A549 treated with GW870086 at 1 μM for 4 hours (cell line): ENCODE measurements at places on chromosomes 3 and 15. TPM values are rescaled to one million over a fixed set of nuclear protein-coding genes. Genes with fewer than 3 reads are reported as not detected.

The AGTR1 gene
- 0.49 to 0.77 TPM (median 0.55 TPM) in 5 replicates for total RNA-seq

The UCN2 gene
- 8.0 to 10.3 TPM (median 8.5 TPM) in 5 replicates for total RNA-seq

The POPDC2 gene
- total RNA-seq, result 0.09 to 0.79 TPM (median 0.21 TPM) in 5 replicates

The SLC38A3 gene
- total RNA-seq, result 0.06 to 0.14 TPM in 2 of 5 replicates, not detected in the others

The CPNE4 gene
- 3.8 to 6.8 TPM (median 6.0 TPM) in 5 replicates for total RNA-seq

The MYZAP gene
- total RNA-seq, result 1.0 to 1.7 TPM (median 1.2 TPM) in 5 replicates

The ATP8B4 gene
- 0.57 to 1.4 TPM (median 0.63 TPM) in 5 replicates for total RNA-seq

The THBS1 gene
- total RNA-seq, result 37.1 to 70.1 TPM (median 55.4 TPM) in 5 replicates

The MEX3B gene
- 2.8 to 5.2 TPM (median 4.8 TPM) in 5 replicates for total RNA-seq

The TIMP4 gene
- total RNA-seq, result 11.1 to 14.2 TPM (median 12.9 TPM) in 5 replicates

The RARRES1 gene
- 7.6 to 13.8 TPM (median 10.2 TPM) in 5 replicates for total RNA-seq

The EEF1AKMT4 gene
- 8.7 to 13.2 TPM (median 12.4 TPM) in 5 replicates for total RNA-seq

The CCR8 gene
- total RNA-seq, result not detected in 5 replicates

The SCN11A gene
- total RNA-seq, result 0.02 TPM in 1 of 5 replicates, not detected in the others

The DPPA4 gene
- total RNA-seq, result not detected in 5 replicates

The RTP4 gene
- not detected in 5 replicates for total RNA-seq

The OXTR gene
- 10.4 to 13.2 TPM (median 11.0 TPM) in 5 replicates for total RNA-seq

The TMEM115 gene
- 39.4 to 47.2 TPM (median 44.6 TPM) in 5 replicates for total RNA-seq

The LDHAL6B gene
- total RNA-seq, result not detected in 5 replicates

The SCAANT1 gene
- not detected in 5 replicates for total RNA-seq

The BCL2A1 gene
- 10.2 to 13.6 TPM (median 10.8 TPM) in 5 replicates for total RNA-seq

The ZNF280D gene
- 13.5 to 15.8 TPM (median 15.1 TPM) in 5 replicates for total RNA-seq

The HTR3E gene
- not detected in 5 replicates for total RNA-seq

The LEKR1 gene
- 0.78 to 1.4 TPM (median 0.80 TPM) in 5 replicates for total RNA-seq

The GOLGA6L7 gene
- total RNA-seq, result not detected in 5 replicates

The P3H2 gene
- 24.9 to 37.4 TPM (median 31.8 TPM) in 5 replicates for total RNA-seq

The PCOLCE2 gene
- 28.4 to 34.4 TPM (median 29.1 TPM) in 5 replicates for total RNA-seq

The CHD2 gene
- 28.1 to 39.1 TPM (median 31.1 TPM) in 5 replicates for total RNA-seq

The IL12A gene
- total RNA-seq, result 0.61 to 1.2 TPM (median 0.98 TPM) in 5 replicates

The TTC23 gene
- total RNA-seq, result 6.5 to 12.3 TPM (median 10.1 TPM) in 5 replicates

The GOLGA8T gene
- total RNA-seq, result 0.86 to 2.2 TPM (median 1.9 TPM) in 5 replicates

The TMEM266 gene
- 0.11 to 0.24 TPM (median 0.18 TPM) in 4 of 5 replicates, not detected in the other for total RNA-seq

The SLC28A2 gene
- not detected in 5 replicates for total RNA-seq

The GPR160 gene
- total RNA-seq, result 1.2 to 2.1 TPM (median 1.6 TPM) in 5 replicates

The RAB5A gene
- total RNA-seq, result 34.4 to 63.2 TPM (median 51.2 TPM) in 5 replicates

The ROPN1 gene
- not detected in 5 replicates for total RNA-seq

The KNL1 gene
- total RNA-seq, result 4.2 to 8.1 TPM (median 6.9 TPM) in 5 replicates

The LYZL4 gene
- total RNA-seq, result not detected in 5 replicates

The GP5 gene
- total RNA-seq, result 0.03 TPM in 1 of 5 replicates, not detected in the others

The SLCO3A1 gene
- 20.0 to 25.6 TPM (median 22.9 TPM) in 5 replicates for total RNA-seq
